NCI-H1092 treated with DMSO at 0.1 percent for 48 hours (cell line): ENCODE measurements at places on chromosomes 2 and 18.

DNA sequence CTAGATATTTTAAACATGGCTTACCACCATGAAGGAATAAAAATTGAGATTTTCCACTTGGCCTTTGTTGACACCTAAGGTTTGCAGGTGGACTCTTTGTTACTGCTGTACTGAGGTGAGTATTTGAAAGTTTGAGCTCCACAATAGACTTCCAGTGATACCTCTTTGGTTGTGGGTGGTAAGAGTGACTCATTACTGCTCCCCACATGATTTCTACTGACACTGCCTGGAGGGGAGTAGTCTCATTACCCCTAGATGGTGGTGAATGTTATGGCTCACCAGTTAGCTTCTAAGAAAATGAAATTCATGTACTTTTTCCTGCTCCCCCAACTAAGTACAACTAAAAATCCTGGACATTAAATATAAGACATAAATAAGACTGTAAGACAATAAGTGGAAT, 1183.1 kb upstream of the TMEFF2 start:
- DNase-seq = no peak

- no peak for DNase-seq
These were observed 76.5 kb downstream of the CCDC102B start for GRCh38 chr18:68874361-68874760.

DNA sequence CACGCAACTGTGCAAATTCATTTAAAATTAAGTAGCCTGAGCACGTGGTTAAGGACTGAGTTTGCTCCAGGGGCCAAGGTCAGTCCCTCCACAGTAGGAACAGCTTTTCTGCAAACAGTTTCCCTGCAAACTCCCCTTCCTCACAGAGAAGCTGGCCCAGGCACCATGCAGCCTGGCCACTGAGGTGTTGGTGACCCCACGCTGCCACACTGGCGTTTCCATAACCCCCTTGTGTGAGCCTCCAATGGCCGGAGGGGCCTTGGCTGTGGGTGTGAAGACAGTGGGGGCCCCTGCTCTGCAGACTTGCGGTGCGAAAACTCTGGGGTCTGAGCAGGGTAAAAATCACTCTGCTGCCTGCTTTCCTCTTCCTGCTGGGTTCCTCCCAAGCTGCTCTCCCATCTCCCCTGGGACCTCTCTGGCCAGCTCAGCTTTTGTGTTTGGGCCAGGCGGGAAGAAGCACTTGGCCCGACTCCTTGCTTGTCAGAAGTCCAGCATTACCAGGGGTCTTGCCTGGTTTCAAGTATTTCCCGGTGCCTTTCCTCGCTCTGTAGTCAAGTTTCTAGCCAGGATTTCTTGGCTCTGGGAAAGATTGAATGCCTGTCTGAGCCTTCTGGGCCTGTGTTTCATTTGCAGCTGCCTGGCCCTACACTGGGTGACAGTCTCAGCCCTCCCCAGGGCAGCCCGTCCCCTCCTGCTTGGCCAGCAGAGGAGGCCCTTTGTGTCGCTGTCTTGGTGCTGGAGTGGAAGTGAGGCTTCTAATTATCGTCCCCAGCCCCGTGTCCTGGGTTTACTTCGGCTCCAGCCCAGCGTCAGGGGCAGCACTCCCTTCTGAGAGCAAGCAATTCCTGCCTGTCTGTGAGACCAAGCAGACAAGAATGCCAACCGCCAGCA, 131.4 kb upstream of the SLC1A4 start:
- peak; percentile 54 for DNase-seq

DNA sequence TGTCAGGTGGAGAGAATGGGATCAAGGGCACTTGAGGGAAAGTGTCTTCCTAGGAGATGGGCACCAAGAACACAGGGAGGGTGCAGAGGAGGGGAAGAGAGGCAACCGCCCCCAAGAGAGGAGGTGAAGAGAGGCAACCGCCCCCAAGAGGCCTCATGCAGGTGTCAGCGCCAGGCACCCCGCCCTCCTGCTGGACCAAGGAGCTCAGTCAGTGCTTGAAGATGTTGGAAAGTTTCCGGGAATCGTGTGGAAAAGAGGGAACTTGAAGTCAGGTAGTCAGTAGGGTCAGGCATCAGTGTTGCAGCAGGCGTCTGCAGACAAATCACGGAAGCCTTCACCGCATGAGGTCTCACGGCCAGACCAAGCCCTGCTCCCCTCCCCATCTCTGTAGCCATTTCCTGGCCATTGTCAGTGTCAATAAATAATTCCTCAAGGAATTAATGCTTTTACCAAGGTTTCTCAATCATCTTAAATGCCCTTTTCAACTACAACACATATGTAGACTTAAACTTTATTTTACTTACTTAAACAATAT, 353.1 kb downstream of the EIPR1 start:
- DNase-seq = no peak

DNA sequence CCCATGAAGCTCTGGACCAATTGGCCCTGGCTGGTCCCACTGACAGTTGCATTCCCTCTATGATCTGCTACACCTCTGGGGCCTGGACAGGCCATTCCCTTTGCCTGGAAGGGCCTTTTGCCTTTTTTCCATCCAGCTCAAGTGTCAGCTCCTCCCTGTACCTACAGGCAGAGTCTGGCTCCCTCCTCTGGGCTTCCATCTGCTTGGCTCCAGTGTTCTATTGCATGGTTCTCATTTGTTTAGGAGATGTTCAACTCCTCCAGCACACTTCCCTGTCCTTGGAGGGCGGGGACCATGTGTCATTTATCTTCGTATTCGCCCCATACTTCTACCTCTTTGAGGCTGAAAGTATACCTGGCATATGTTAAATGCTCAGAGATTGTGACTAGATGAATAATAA, 61.1 kb downstream of the PRKCE start:
- no peak for DNase-seq
